ENCODE measurements at places on chromosomes 6 and 20.

DNA sequence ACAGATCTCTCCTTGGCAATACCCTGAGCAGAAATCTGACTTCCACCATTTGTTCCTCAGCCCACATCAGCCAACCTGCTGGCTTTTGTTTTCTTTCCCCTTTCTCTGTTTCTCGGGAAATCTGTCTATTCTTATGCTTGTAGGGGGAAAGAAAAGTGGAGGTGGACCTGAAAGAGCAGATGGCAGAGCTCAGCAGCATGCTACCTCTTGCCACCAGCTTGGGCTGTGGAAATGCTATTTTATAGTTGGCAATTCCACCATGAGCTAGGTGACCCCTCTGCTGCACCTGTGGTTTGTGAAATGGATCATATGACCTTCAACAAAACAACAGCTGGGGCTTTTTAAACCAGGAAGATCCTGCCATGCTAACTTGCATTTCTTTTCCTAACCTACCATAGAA, 6.8 kb upstream of the SPATS1 start:
- no peak for DNase-seq

GRCh38 chr20:45817376-45818194, 5.1 kb downstream of the UBE2C start:
- DNase-seq: peak; percentile 52

DNA sequence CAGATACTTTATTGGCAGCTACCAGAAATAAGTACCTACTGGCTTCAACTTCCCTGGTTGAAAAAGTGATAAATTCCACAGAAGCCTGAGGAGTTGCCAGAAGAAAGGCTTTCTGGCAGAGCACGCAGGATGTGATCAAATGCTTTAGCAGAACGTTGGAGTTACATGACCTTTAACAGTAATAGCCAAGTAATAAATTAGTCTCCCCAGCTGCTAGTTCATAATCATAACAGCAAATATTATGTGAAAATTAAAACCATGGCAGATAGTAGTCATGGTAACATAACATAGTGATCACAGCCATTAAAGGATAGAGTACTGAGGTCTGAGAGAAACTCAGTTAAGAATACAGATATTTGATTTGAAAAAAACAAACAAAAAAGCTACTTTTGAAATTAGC, 567.7 kb downstream of the ADGRB3 start:
- no peak for DNase-seq

DNA sequence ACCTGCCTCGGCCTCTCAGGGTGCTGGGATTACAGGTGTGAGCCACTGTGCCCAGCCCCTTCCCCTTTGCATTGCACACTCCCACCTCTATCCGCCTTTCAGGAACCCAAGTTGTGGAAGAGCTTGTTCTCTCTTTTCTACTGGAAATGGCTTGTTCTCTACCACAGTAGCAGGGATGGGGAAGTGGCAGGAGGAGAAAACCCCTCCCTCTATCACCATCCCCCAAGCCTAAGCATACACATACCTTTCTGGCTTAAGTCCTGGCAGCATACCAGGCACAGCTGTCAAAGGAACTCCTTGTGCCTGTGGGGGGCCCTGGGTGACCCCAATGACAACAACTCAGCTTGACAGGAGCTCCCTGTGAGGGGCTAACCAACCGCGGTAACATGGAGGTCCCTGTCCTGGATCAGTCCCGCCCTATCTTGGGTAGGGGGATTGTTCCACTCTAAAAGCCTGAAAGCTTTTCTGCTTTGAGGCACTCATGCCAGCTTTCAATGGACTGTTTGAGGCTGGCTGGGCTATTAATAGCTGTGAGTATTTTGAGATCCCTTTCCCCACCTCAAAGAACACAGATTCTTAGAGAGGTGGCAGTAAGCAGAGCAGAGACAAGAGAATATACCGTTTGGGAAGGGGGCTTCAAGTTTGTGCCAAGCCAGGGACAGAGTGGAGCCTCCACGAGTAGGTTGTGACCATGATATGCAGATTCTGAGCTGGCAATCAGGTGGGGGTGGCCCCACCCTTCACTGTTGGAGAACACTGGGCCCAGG, 2.3 kb downstream of the KLHDC3 start:
- DNase-seq: no peak

- DNase-seq: peak; percentile 41
Observed at GRCh38 chr20:58389324-58389967, 417 bp downstream of the VAPB start.

DNA sequence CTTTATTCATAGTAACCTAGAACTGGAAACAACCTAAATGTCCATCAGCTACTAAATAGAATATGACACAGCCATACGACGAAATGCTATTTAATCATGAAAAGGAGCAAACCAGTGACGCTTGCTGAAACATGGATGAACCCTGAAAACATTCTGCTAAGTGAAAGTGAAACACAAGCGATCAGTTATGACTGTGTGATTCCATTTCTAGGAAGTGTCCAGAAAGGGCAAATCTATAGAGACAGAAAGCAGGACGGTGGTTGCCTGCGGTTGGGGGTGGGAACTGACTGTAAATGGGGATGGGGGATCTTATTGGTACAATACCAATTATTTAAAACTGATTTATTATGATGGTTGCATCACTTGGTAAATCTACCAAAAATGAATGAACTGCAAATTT, 126.8 kb downstream of the IPCEF1 start:
- DNase-seq: no peak

DNA sequence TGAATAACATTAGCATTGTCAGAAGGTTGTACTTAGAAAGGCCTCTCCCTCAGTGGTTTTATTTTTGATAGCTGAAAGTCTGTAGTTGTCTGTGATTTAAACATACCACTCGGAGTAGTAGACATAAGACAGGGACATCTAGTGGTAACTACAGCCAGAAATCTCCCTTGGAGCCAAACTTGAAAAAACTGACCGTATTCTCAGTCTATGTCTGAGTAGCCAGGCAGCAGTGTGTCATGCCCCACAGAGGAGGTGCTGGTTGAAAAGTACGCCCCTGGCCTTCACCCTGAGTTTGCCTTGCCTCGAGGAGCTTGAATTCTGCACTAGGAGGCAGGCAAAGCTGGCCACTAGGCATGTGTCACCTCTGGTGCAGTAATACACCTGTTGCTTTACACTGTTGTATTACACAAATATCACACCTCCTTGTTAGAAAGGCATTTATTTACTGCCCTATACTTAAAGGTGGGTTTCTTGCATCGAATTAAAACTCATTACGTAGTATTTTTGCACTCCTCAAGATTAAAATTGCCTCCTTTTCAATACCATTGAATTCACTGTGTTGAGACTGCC, 20.8 kb downstream of the ZBTB2 start:
- DNase-seq: no peak

- DNase-seq: no peak
Observed at GRCh38 chr6:113927001-113927400, 43.9 kb downstream of the HDAC2 start.

- DNase-seq: no peak
Observed at GRCh38 chr20:46903937-46904336, 9.3 kb downstream of the EYA2 start.

- no peak for DNase-seq
Observed at GRCh38 chr6:158848490-158848895, 29.3 kb upstream of the EZR start.

DNA sequence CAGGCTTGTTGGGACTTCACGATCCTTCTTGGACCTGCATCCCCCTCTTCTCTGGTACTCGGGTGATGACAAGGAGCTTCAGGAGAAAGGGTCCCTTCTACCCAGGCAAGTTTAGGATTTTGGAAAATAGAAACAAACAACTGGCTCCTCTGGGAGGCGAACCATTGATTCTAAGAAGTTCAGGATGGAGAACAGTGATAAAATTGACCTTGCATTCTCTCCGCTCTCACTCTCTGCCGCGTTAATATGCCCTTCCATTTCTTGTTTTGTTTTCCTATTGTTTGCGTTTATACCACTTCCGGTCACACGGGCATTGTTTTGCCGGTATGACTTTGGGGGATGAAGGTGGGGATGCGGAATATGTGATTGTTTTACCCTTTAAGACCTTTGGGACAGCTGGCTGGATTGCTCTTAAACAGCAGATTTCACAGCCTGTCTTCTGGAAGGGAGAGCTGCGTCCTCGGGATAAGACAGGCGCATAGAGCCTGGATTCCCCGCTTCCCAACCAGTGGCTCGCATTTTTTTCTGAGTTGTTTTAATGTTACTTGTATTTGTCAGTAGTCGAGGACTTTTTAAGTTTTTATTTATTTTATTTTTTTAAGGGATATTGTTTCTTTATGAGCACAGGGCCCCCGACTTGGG, 144.3 kb upstream of the ZNF184 start:
- peak; percentile 38 for DNase-seq

DNA sequence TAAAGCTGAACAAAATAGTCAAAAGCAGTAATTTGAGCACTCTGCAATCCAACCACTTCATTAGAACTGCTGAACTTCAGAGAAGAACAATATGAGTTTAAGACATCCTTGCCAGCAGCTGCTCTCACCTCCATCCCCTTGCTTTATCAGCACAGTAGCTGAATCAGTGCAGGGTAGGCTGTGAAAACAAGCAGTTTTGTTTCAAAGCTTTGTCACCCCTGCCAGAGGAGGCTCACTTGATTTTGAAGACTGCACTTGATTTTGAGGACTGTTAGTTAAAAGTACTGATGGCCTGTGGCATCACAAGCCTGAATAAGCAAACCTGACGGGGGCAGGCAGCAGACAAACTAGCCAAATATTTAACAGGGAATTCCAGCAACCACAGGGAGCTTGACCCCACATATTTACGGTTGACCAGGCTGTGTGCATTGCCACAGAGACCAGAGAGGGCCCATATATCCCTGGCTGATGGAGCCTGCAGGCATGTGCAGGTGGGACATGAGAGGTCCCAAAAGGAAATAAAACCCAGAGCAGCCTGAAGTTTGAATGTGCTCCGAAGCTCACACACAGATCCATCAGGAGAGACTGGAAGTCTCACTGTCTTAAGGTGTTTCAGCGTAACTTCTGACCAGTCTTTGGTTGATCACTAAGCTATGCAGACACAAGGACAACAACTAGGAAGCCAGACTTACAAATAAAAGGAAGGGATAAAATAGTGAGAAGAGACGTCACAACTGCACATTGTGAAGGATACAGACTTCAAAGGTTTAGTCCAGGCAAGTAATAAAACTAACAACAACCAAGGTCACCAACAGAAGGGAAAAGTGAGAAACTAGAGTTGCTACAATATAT, 97.4 kb downstream of the PDSS2 start:
- DNase-seq: peak; percentile 24

- DNase-seq: no peak
Observed at GRCh38 chr6:149905911-149906371, 8.0 kb upstream of the RAET1E start.

DNA sequence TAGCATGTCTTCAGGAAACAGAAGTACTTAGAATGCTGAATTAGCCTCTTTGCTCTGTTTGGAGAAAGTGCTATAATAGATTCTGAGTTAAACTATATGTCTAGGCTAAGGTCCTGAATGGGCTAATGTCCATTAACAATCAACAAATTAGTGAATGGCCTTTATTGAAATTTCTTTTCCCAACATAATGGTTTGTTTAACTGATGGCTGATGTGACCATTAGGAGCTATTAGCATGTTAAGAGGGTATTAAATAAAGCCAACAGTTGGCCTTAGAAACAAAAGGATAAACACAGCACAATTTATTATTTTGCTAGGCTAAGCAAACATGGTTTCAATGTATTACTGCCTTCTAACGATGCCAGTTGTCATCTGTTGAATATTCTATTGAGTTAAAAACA, 234.3 kb upstream of the HS3ST5 start:
- DNase-seq: no peak

DNA sequence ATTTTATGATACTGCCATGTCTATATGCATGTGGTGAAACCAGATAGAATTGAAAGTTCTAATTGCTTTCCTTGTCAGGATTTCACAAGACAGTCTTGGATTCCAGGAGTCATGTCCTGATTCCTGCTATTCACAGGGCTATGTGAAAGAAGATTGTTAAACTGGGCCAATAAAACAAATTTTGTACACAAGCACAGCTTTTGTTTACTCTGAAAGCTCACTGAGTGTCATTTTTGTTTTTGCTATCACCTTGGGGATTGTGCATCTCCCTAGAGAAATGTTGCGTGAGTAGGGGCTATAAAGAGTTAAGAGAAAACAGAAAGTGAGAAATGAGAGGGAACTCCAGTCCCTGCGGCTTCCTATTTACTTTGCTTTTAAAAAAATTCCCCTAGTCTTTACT, 627.5 kb downstream of the PKHD1 start:
- no peak for DNase-seq

- DNase-seq: no peak
Observed at GRCh38 chr6:19669206-19669605, 168.0 kb upstream of the ID4 start.

DNA sequence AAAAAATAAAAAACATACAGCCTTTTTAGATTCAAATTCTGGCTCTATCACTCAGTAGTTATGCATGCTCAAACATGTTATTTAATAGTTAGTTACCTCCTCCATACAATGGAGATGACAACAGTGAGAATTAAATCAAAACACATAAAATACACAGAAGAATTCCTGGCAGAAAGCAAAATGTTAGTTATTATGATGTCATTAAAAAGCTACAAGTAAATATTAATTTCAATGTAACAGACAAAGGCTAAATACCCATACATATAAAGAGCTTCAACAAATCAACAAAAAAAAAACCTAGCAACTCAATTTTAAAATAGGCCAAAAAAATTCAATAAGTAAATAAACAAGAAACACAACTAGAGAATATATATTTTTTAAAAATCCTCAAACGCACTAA, 21.4 kb downstream of the PLN start:
- no peak for DNase-seq

DNA sequence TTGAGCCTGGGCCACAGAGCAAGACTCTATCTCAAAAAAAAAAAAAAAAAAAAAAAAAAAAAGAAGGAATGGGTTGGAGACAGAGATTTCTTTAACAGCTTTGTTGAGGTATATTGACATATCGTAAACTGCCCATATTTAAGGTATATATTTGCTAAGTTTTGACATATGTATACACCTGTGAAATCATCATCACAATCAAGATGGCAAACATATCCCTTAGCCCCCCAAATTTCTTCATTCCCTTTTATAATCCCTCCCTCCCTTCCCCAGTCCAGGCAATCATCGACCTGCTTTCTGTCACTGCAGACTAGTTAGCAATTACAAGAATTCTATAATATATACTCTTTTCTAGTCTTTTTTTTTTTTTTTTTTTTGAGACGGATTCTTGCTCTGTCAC, 29.0 kb downstream of the SERPINB1 start:
- no peak for DNase-seq

DNA sequence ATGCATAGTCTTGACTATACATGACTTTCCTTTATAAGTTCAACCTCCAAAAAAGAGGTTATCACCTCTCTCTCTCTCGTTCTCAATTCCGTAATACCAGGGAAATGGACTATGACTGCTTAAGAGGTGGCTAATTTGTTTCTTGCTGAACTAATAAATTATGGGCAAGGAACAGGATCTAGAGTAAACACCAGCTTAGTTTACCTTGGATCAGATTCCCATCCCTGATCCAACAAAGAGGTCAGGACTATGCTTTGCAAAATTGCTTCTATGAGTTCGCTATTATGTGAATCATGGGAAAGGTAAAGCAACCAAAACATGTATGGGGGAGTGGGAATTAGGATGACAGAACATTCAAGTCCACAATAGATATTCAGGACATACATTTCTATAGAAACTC, 630.7 kb downstream of the HACE1 start:
- no peak for DNase-seq

GRCh38 chr6:52317841-52318581, 33.5 kb upstream of the MCM3 start:
- peak; percentile 35 for DNase-seq

GRCh38 chr20:46362921-46363867, 43.2 kb downstream of the ELMO2 start:
- DNase-seq: no peak

All from mammary epithelial cell (primary cell).